ENCODE measurements at places on chromosomes 1 and 21. TPM values are rescaled to one million over a fixed set of nuclear protein-coding genes. Genes with fewer than 3 reads are reported as not detected.

Gene IVL
- not detected for total RNA-seq

Gene PRXL2B
- total RNA-seq: 37.6 TPM

Gene TRIM63
- total RNA-seq: not detected

Gene SORT1
- total RNA-seq: 2.9 TPM

Gene C1QC
- 0.62 TPM for total RNA-seq

Gene GPR61
- 0.40 TPM for total RNA-seq

Gene SELL
- 461 TPM for total RNA-seq

Gene LCE2C
- not detected for total RNA-seq

Gene BGLAP
- total RNA-seq: 5.2 TPM

DNA sequence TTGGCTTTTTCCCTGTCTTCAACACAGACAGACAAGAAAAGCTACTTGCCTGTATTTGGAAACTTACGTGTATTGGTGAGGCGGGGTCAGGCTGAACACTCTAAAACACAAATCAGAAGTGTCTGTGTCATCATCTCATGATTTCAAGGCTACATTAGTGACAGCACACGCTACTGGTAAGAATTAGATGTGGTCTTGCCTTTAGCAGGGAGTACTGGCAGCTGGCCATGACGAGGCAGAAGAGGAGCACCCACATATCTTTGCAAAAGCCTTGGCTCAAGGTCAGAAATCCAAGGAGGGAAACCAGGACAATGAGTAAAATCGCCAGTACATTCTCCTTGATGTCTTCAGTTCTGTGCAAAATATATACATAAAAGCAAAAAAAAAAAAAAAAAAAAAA lies 77.7 kb downstream of the PCNX2 start:
- DNase-seq: no peak

GRCh38 chr1:162074276-162075005 lies 5.0 kb downstream of the NOS1AP start:
- DNase-seq: no peak

DNA sequence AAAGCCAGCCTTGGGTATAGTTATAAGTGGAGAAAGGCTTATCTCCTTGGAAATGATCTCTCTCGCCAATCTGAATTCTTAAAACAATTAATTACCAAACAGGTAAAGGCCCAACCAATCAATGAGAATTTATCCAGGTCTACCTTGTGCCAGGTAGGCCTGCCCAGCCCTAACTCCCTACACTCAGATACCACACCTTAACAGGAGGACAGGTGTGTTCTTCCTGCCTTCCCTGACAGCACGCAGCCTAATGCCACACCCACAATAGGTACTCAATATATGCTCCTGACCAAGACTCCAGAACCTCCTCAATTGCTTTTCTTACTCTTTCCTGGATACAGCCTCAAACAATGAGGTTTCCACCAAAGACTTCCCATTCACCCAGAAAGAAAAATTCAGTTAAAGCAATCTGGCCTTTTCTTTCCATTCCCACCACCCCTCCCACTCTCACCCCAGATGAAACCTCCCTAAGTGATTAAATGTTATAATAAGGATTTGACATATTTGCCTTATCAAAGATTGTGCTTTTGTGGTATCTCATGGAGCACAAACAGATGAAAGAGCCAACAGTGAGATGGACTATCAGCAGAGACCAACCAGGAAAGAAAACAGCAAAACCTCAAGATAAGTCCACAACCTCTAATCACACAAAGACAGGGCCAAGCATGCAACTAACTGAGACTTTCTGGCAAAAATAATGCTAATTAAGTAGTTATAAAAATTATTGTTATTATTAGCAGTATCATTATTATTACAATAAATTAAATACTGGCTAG lies 25.6 kb downstream of the TRABD2B start:
- no peak for DNase-seq

DNA sequence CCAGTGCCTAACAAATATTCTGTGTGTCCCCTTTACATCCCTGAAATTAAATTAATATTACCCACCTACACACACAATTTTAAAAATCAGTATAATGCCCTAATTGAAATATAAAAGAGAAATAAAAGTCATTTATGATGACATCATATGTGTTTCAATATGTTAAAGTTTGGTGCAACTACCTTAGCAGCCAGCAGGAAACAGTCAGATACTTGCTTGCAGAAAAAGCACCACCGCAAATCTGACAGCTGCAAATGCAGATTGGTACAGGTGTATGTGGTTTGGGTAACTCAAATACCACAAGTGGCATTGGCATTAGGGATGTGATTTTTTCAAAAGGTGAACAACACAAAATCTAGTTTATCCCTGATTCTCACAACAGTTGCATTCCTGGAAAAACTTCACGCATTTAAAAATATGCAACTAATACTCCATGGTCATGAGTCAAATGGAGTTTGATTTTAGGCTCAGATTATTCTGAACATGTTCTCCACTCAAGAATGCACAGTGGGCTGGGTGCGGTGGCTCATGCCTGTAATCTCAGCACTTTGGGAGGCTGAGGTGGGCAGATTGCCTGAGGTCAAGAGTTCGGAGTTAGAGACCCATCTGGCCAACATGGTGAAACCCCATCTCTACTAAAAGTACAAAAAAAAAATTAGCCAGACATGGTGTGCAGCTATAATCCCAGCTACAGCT lies 106.3 kb downstream of the EDEM3 start:
- no peak for DNase-seq

DNA sequence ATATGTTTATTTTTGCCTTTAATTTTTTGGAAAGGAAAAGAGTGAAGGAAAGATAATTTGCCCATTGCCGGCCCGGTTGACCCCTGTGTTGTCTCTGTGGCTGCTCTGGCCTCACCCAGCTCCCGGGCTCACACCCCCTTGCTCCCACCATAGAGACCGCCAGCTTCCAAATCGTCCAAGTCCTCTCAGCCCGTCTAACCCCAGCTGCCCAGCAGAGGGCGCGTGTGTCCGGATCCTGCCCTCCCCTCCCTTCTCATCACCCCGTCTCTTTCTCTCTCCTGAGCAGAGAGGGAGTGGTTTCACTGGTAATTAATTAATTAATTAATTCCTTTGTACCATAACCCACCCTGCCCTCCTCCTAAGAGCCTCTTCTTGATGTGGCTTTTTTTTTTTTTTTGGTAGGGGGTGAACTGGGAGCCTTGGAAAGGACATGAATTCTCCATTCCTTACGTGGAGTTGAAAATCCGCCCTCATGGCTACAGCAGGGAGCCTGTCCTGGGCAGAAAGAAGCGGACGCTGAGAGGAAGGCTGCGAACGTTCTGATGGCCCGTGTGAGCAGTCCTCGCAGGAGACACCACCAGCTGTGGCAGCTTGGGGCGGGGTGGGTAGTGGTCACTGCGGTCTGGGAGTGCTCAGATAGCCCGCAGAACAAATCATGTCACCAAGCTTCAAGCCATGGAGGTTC lies 45.9 kb downstream of the KIAA0040 start:
- DNase-seq: peak; percentile 61

- no peak for DNase-seq
Observed at GRCh38 chr1:210787800-210788199, 346.1 kb downstream of the KCNH1 start.

- no peak for DNase-seq
Observed at GRCh38 chr1:16019644-16020277, 1.9 kb upstream of the HSPB7 start.

DNA sequence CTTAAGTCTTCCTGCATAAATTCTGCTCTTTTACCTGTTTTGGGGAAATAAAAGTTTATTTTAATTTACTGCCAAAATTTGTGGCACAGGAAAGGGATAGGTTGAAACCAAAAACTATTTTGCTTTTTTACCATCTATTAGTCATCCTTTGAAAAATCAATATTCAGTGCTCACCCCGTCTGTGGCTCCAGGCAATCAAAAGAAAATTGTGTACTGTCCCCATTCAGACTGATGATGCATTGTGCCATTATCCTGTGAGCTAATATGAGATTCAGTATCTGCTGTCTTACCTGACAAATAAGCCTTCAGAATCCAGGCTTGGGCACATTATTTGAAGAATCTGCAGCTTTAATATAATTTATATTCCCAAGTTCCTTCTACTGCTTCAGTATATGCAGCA lies 650.7 kb downstream of the KIF26B start:
- no peak for DNase-seq

DNA sequence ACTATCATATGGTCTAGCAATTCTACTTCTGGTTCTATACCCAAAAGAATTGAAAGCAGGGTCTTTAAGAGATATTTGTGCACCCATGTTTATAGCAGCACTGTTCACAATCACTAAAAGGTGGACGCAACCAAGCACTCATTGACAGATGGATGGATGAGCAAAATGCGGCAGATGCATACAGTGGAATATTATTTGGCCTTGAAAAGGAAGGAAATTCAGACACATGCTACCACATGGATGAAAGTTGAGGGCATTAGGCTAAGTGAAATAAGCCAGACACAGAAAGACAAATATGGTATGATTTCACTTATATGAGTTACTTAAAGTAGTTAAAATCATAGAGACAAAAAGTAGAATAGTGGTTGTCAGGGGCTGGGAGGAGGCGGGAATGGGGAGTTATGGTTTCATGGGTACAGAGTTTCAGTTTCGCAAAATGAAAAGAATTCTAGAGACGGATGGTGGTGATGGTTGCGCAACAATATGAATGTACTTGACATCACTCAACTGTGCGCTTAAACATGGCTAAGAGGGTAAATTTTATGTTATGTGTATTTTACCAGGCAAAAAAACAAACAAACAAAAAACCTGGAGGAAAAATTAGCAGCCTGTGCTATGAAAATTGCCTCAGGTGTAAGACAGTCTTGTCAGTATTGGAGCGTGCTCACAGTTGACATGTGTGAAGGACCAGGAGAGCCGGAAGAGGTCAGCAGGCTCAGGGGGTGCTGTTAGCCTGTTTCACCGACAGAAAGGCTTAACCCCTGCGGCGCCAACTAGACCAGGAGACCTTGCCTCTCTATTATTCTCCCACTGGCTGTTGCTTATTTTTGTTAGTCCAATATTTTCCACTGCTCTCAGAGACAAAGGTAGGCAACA lies 26.5 kb downstream of the CD247 start:
- DNase-seq: no peak

DNA sequence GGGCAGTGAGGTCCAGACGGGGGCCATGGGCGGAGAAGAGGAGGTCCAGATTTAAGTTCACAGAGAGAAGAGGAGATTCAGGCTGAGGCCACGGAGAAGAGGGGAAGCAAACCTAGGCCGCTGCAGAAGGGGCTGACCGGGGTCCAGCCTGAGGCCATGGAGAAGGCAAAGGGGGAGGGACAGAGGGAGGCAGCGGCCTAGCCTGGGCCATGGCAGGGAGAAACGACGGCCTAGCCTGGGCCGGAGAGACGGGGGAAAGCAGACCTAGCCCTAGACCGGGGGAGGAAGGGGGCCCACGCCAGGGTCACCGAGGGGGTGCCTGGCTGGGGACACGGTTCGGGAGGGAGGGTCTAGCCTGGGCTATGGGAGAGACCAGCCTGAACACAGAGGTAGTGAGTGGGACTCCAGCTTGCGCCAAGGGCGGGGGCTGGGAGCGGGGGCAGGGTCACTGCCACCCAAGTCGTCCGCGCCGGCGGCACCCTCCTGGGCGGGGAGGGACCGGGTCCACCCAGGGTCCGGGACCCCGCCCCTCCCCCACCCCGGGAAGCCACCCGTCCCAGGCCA lies 459 bp downstream of the CAPZB start:
- peak; percentile 31 for DNase-seq

GRCh38 chr1:160161965-160162705 lies 10.7 kb downstream of the ATP1A4 start:
- DNase-seq: no peak

DNA sequence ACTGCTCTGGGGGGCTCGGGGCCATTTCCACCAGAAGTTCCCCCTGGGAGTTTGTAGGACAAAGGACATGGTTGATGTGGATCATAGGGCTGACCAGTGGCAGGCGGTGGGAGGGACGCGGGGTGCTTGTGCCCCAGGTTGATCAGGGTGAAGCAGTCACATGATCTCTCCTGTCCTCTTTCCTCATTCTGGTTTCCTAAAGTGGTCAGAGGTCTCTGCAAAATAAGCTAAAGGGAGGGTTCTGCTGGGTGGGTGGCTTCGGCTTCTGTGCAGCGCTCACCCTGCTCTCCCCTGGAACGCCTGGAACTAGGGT lies 9.2 kb downstream of the PDXK start:
- no peak for DNase-seq

- DNase-seq: no peak
Observed at GRCh38 chr1:47235806-47236205, 3.8 kb upstream of the TAL1 start.

DNA sequence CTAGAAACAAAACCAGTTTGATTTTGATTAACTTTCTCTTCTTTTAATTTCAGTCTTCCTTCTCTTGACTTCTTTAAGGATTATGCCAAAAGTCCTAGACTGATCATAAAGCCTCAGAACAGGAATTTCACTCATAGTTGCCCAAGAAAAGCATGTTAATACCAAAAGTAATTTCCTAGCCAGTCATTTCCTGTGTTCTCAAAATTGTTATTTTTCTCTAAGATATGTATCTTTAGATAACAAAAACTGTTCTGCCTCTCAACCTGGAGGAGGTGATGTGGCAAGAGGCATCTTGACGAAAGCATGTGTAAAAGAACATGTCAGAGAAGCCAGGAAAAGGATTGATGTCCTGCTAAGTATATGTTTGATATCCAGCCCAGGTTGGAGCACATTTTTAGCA lies 78.0 kb upstream of the IPO9 start:
- no peak for DNase-seq

GRCh38 chr21:42737951-42738590 lies 84.7 kb downstream of the PDE9A start:
- no peak for DNase-seq

GRCh38 chr21:29104239-29104708 lies 26.2 kb upstream of the MAP3K7CL start:
- no peak for DNase-seq

GRCh38 chr1:21630571-21631343 lies 38.4 kb downstream of the RAP1GAP start:
- DNase-seq: no peak

- DNase-seq: no peak
Observed at GRCh38 chr1:217053676-217054075, 330.4 kb upstream of the ESRRG start.

DNA sequence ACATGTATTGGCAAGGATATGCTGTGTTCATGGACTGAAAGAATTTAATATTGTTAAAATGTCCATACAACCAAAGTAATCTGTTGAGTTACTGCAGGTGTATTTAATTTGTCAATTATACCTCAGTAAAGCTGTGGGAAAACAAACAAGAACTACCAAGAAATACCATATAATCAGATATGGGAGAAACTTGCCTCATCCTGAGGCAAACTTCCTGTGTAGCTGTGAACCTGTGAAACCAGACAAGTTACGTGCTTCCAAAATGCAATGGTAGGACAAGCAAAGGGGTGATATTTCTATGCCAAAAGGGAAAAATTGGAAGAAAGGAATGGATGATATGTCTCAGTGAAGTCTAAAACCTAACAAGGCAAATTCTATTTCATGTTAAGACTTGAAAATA lies 174.6 kb downstream of the SPATA17 start:
- no peak for DNase-seq

- DNase-seq: no peak
Observed at GRCh38 chr1:82387012-82387366, 586.3 kb downstream of the ADGRL2 start.

DNA sequence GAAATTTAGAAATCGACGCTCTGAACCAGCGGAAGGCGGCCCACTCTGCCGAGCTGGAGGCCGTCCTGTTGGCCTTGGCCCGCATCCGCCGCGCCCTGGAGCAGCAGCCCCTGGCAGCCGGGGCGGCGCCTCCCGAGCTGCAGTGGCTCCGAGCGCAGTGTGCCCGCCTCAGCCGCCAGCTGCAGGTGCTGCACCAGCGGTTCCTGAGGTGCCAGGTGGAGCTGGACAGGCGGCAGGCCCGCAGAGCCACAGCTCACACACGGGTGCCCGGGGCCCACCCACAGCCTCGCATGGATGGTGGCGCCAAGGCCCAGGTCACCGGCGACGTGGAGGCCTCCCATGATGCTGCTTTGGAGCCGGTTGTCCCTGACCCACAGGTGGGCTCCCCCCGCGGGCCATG lies 47.0 kb upstream of the DIP2A start:
- DNase-seq: no peak

- DNase-seq: no peak
Observed at GRCh38 chr1:213606252-213606820, 381.4 kb upstream of the PROX1 start.
